ENCODE measurements at places on chromosomes 13 and 19. TPM values are rescaled to one million over a fixed set of nuclear protein-coding genes. Genes with fewer than 3 reads are reported as not detected.

TEX29 gene
- polyA plus RNA-seq, result not detected

PCDH17 gene
- not detected for polyA plus RNA-seq

CCDC124 gene
- 63.8 TPM for polyA plus RNA-seq

- H3K4me1 ChIP-seq, result no peaks in the 10 kb centered on the region
- H3K36me3 ChIP-seq, result no peaks in the 10 kb centered on the region
- H3K27me3 ChIP-seq, result no peaks in the 10 kb centered on the region
- DNase-seq, result no peak
- H3K27ac ChIP-seq, result no peak overlapping the region
- no peak overlapping the region for H3K4me3 ChIP-seq
Observed at GRCh38 chr13:102825921-102826706, 19.7 kb upstream of the ERCC5 start.

DNA sequence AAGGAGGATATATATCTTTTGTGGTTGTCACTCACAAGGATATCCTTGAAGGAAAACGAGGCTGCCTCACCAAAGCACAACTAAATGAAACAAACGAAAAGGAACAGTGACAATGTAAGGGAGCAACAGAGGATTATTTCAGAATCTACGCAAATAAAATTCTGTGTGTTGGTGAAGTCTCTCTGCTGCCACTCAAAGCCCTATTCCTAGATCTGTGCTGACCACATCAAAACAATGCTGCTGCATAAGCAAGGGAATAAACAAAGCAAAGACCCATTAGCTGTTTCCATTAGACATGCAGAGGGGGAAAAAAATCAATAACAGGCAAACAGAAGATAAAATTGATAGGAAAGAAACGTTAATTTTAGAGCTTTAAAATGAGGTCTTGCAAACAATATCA lies 204.4 kb downstream of the MZT1 start:
- no peaks in the 10 kb centered on the region for H3K4me1 ChIP-seq
- no peak for DNase-seq
- no peaks in the 10 kb centered on the region for H3K27me3 ChIP-seq
- H3K4me3 ChIP-seq, result no peak overlapping the region

GRCh38 chr13:86810361-86810760 lies 860.8 kb upstream of the SLITRK5 start:
- no peak overlapping the region for H3K4me3 ChIP-seq
- no peaks in the 10 kb centered on the region for H3K36me3 ChIP-seq
- H3K4me1 ChIP-seq, result no peaks in the 10 kb centered on the region

All from naive thymus-derived CD4-positive, alpha-beta T cell (primary cell).